H9 (cell line): ENCODE measurements at places on chromosomes 3 and 15.

DNA sequence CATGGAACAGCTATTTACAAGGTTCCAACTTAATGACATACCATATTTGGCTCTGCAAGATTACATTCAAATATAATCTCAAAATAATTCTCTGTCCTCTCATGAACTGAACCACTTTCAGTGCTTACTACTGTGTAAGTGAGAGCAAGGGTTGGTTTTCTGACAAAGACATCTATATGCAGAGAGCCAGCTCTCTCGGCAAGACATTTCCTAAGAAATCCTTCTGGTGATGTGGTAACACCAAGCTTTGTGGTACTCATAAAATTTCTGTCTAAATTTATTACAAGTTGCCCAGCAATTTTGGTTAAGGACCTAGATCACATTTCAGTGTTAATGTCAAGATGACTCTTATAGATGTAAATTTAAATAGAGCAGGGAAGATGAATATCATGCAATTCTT, 184.9 kb downstream of the GAP43 start:
- DNase-seq: no peak

DNA sequence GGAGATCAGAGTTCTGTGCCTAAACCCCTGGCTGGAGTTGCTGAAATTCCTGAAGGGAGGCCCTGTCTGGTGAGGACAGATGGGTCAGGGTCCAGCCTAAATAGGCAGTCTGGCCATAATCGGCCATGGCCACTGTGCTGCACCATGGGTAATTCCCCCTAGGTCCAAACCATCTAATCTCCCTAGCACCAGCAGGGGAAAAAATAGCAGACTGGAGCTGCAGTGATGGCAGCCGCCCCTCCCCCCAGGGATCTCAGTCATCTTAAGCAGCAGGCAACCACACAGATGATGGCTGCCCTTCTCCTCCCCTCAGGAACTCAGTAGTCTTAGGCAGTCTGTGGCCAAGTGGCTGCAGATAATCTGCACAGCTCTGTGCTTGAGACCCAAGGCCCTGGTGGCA, 68.4 kb upstream of the CD96 start:
- DNase-seq: peak; percentile 48

- peak; percentile 82 for DNase-seq
Observed at GRCh38 chr15:66923438-66923881, 141.9 kb upstream of the SMAD3 start.

DNA sequence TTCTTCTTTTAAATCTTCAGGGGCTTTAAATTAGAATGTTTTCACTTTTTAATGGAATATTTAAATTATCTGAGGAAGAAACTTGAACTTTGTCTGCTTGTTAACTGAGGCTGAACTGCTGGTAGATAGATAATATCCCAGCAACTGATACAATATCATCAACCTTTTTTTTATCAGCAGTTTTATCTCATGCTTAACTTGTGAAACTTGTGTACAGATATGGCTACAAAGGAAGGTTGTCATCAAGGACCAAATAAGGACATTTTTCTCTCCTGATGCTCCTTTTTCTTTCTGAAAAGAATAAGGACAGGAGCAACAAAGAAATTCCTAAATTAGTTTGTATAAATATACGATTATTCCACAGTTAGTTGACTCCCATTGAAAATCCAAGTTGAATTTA, 66.4 kb upstream of the KBTBD8 start:
- no peak for DNase-seq

GRCh38 chr3:159887911-159888310, 100.7 kb upstream of the IL12A start:
- DNase-seq: no peak

- DNase-seq: peak; percentile 10
Observed at GRCh38 chr15:82871358-82871757, 61.9 kb downstream of the WHAMM start.

- no peak for DNase-seq
Observed at GRCh38 chr3:186176373-186176990, 67.6 kb upstream of the ETV5 start.

DNA sequence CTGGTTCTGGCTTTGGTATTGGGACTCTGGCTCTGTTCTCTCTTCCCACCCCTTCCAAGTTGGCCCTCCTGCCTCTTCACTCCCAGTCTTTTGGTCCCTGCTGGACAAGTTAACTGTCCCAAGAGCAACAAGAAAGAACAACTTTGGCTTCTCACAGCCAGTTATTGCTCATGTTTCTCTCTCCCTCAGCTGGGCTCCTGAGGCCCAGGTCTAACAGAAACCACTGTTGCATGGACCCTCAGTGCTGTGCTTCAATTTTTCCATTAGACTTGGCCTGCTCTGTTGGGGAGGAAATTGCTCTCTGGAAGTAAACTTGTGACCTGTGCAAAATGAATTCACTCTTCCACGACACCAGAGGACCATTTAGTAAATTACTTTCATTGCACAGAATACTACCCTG, 64.5 kb downstream of the CHST2 start:
- no peak for DNase-seq

DNA sequence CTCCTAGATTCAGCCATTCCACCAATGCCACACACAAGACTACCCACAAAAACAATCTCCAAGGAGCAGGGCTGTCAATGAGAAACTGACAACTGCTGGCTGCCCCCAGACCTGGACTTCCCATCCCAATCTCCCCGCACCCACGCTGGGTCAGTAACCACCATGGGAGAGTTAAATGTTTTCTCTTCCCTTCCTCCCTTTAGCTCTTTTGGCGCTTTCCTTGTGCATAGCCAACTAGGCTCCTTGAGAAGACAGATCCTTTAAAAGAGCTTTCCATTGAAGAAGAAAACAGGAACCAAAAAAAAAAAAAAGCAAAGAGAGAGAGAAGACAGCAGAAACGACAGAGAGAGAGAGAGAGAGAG, 8.3 kb downstream of the BCL6 start:
- DNase-seq: no peak

- DNase-seq: no peak
Observed at GRCh38 chr3:143573610-143574303, 274.5 kb downstream of the SLC9A9 start.

GRCh38 chr3:186638259-186638658, 1.9 kb upstream of the FETUB start:
- DNase-seq: no peak

- DNase-seq: no peak
Observed at GRCh38 chr15:97085731-97086130, 755.2 kb downstream of the NR2F2 start.

- DNase-seq: no peak
Observed at GRCh38 chr3:12177126-12177525, 18.4 kb upstream of the TIMP4 start.

- no peak for DNase-seq
Observed at GRCh38 chr3:124599779-124600693, 130.2 kb upstream of the UMPS start.

GRCh38 chr3:71416876-71417275, 166.7 kb downstream of the FOXP1 start:
- peak; percentile 59 for DNase-seq

GRCh38 chr3:89363171-89363570, 255.8 kb downstream of the EPHA3 start:
- no peak for DNase-seq

GRCh38 chr15:64092864-64093626, 593 bp downstream of the CIAO2A start:
- peak; percentile 57 for DNase-seq

DNA sequence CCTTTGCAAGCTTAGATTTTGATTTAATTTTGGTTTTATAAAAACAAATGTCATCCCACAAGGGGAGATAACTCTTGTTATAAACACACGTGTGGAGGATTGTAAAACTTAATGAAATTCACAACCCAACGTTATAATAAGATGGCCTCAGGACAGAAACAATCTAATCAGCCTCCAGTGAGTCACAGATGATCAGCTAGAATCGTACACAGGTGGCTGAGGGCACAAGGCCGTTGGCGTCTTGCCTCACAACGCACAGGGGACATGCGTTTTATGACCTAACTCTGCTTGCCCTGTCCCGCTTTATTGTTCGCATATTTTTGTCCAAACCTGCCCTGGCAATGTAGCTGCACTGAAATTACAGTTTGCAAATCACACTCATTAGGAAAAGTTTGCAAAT, 121.9 kb upstream of the PDZRN3 start:
- DNase-seq: no peak

GRCh38 chr3:106848099-106848498, 529.1 kb upstream of the CCDC54 start:
- no peak for DNase-seq

GRCh38 chr3:65964838-65965237, 73.9 kb downstream of the MAGI1 start:
- no peak for DNase-seq

- DNase-seq: no peak
Observed at GRCh38 chr15:73231661-73232419, 136.9 kb downstream of the HCN4 start.

DNA sequence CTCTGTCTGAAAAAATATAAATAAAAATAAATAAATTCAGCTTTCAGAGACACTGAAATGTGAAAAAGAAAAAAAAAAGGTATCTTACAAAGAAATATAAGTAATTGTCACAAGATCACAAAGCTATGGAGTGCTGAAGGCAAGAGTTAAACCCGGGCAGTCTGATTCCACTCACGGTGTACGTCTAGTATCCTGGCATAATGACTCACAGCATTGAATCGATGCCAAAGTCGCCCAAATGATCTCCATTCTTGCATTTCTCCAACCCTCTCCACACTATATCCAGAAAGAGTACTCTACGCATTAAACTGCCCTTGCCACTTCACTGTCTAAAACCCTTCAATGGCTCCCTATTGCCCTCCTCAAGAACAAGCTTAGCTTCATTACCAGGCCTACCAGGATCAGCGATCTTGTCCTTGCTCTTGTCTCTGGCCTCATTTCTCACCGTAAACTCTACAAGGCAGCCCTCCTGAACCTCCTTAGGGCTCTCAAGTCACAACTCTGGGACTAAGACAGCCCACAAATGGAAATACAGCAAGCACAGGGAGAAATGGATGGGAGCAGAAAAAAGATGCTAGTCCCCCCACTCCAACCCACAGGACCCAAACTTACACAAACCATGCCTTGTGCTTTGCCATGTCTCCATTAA, 7.7 kb downstream of the SUCLG2 start:
- no peak for DNase-seq

GRCh38 chr3:123650101-123650500, 65.2 kb upstream of the HACD2 start:
- no peak for DNase-seq

GRCh38 chr15:75532413-75533250, 46.5 kb downstream of the PTPN9 start:
- peak; percentile 61 for DNase-seq

- no peak for DNase-seq
Observed at GRCh38 chr15:94965593-94965992, 734.2 kb downstream of the MCTP2 start.

DNA sequence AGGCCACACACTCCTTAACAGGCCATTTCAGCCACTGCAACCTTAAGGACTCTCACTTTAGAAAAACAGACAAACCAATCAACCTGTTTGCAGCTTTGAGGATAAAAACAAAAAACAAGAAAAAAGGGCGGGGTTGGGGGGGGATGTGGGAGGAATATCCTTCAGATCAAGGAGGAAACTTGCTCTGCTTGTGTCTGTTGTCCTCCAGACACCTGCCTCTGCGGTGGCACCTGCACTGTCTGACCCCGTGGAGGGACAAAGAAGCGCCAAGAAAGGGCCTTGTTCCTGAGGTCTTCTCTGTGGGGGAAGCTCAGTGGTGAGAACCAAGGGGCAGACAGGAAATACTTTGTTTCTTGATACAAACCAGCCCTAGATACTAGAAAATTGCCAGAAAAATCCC, 70.5 kb downstream of the POLR2M start:
- DNase-seq: no peak

- no peak for DNase-seq
Observed at GRCh38 chr3:58452176-58452575, 18.5 kb upstream of the PDHB start.

DNA sequence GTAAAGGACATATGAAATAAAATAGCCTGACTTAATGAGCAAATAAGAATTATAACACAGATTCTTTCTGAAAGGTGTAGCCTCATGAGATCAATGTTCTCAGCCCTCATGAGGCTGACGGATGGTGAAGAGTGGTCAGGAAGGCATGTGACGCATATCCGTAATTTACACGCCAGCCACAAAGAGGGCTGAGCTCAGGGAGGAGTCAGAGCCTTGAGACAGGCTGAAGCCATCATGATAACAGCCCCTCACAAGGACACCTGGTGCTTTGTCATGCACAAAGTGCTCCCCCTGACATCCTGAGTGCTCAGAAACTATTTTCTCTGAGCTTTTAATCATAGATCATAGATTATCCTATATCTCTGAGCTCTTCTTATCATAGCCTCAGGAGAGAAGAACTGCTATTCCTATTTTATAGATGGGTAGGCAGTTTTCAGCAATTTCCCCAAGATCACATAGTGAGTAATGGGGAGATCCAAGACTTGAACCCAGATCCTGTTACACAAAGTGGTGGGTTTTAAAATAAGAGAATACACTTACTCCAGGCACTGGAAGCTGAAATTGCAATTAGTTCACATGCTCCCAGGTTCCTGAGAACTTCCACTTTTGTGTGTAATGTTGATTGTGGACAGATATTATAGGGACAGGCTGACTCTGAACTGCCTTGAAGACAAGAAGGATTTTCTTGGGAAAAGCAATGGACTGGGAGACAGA, 267.1 kb downstream of the RPLP1 start:
- DNase-seq: no peak

- DNase-seq: no peak
Observed at GRCh38 chr3:48407542-48408099, 22.3 kb downstream of the PLXNB1 start.

DNA sequence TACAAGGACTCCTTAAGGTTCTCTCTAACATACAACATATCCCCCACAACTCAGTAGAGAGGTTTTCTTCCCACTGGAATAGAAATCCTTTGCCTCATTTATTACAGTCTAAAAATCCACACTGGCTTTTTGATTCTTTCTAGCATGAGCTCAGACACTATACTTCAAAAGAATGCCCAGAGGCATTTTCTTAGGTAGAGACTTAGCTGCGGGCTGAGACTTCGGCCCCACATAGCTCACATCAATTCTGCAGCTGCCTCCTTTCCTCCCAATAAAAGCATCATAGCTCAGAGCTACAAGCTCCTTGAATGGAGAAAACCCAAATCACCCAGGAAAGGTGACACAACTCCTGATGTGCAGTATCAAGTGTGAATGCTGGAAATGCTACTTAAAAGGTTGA, 52.4 kb downstream of the AAGAB start:
- DNase-seq: no peak

DNA sequence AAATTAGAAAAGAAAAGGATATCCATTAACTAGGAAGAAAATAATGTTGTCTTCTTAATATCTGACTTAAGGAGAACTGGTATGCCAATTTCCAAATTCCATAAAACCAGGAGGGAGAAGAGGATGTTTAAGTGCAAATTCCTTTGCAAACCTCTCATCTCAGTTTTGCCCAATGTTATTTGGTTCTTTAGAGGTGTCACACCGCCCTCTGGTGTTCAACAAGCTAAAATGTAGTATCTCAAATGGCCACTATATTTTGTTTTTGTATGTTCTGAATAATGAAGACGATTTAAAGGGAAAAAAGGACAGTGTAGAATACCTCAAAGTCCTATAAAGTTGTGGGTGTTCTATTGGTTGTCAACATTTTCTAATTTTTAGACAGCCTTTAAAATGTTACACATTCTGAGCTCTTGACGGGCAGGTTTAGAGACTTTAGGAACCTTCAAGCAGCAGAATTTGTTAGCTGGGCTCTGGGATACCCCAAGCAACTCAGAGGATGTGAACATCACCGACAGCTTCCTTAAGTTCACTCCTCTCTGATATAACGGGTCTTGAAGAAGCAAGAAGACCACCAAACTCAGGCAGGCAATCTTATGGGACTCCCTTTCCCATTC, 458.3 kb downstream of the MFSD1 start:
- DNase-seq: peak; percentile 31

- DNase-seq: no peak
Observed at GRCh38 chr15:29452881-29453731, 183.5 kb upstream of the NSMCE3 start.
